Left renal cortex interstitium (tissue), 4 donors: ENCODE measurements at places on chromosomes 16 and 17.
A peak's percentile ranks its signal among the peaks of the same experiment; 100 is the strongest.

DNA sequence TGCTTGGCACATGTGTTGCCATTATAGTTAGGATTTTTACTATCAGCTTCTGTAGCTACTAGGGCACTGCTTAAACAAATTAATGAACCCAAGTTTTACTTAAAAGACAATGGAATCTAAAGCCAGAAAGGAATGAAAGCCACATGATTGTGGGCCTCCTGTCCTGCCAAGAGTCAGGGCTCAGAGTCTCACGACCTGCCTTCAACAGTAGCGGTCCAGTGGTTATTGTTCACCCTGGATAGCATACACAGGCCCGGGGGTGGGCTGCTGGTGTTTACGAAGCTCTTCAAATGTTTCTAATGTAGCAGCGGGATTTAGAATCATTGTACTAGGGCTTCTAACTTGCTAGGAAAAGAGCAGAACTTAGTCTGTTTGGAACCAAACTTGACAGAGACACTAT lies 7.8 kb downstream of the GABARAPL2 start:
- no peak for DNase-seq

GRCh38 chr16:12455287-12455798 lies 348.3 kb downstream of the CPPED1 start:
- no peak for DNase-seq

- DNase-seq, result no peak
Observed at GRCh38 chr17:5772720-5773119, 188.4 kb upstream of the NLRP1 start.

- no peak for DNase-seq
Observed at GRCh38 chr16:57023541-57024249, 34.3 kb downstream of the NLRC5 start.

GRCh38 chr17:62611292-62611691 lies 16.2 kb upstream of the MRC2 start:
- DNase-seq, result no peak

DNA sequence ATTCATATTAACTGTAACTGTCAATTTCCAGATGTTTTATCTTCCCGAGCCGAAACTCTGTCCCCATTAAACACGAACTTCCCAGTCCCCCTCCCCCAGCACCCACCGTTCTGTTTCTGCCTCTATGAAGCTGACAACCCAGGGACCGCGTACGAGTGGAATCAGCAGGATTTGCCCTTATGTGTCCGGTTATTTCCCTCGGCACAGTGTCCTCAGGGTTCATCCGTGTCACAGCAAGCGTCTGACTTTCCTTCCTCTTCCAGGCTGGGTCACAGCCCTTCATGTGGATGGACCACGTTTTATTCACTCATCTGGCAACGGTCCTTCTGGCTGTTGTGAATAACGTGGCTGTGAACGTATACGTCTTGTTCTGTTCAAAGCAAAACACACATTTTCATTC lies 31.3 kb downstream of the METRNL start:
- no peak for DNase-seq

DNA sequence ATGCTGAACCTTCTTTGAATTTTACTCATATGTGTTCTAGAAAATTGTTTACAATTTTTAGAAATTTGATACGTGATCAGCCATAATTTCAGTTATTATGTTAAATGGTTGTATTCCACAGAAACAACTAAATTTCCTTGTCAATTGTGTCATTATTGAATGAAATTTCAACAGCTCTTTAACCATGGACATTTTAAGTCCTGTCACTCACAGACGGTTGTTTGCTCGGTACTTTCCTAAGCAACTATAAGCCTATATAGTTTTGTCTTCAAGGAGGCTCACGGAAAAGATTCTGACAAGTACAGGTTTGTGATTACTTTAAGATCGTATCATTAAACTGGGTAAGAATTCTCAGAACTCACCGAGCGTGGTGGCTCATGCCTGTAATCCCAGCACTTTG lies 31.8 kb downstream of the SLC39A11 start:
- no peak for DNase-seq

- no peak for DNase-seq
Observed at GRCh38 chr17:278676-279059, 73.9 kb downstream of the RPH3AL start.

DNA sequence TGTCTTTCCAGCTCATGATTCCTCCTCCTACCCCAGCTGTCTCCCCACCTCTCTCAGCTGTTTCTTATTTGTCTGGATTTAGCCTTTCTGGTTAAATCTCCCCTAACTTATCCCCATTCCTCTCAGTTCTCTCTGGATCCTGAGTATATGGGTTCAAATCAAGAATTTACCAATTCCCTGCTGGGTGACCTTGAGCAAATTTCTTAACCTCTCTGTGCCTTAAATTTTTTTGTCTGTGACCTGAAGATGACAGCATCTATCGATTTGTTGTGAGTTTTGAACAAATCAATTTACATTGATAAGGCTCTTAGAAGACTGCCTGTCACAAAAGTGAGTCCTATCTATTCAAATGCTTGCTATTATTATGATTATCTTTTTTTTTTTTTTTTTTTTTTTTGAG lies 2.0 kb upstream of the KCNG4 start:
- DNase-seq, result no peak

- DNase-seq, result no peak
Observed at GRCh38 chr17:17682293-17682736, 1.1 kb downstream of the RAI1 start.

DNA sequence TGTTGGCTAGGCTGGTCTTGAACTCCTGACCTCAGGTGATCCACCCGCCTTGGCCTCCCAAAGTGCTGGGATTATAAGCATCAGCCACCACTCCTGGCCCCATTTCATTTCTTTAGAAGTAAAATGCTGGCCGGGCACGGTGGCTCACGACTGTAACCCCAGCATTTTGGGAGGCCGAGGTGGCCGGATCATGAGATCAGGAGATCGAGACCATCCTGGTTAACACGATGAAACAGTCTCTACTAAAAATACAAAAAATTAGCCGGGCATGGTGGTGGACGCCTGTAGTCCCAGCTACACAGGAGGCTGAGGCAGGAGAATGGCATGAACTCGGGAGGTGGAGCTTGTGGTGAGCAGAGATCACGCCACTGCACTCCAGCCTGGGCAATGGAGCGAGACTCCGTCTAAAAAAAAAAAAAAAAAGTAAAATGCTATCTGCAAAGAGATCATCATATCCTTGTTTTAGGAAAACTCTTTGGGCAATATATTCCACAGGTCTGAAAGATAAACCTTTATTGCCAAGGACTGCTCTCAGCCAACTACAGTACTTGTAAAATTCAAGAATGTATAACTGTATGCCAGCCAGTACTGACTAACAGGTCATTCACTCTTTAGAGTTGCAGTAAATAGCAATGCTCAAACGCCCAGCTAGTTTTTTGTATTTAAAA lies 3.8 kb downstream of the GJC1 start:
- no peak for DNase-seq

- DNase-seq, result no peak
Observed at GRCh38 chr17:11565591-11565990, 32.7 kb upstream of the DNAH9 start.

DNA sequence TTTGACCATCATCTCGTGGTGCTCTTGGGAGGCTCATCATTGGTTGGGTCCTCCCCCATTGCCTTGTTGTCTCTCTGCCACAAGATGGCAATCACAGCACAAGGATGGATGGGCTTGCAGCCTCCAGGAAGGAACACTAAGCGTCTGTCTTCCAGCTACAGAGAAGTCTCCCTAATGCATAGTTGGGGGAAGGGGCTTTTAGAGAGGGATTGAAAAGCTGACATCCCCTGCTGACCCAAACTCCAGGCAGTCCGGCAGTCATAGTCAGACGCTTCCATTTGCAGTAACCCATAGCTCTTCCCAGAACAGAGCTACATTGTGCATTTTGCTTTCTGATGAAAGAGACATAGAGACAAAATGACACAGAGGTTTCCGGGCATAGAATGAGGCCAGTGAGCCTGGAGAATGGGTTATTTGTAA lies 111.4 kb downstream of the UTP18 start:
- peak; percentile 36 for DNase-seq

DNA sequence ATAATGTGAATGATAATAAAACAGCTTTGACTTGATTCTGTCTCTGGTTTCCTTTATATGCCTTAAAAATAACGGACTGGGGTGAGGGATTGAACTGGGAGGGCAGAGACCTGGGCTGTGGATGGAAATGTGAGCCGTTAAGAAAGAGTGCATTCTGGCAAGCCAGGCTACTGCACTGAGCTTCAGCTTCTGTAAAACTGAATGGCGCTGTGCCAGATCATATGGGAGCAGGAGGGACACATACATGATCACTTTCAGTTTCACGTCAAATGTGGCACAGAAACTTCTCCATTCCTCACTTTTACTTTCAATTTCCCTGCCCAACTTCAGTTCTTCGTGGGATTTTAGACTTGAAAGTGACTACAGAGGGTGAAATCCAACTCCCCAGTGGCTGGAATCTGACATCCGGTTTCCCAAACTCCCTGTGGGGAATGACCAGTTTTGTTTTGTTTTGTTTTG lies 1.1 kb downstream of the MT2A start:
- no peak for DNase-seq

- no peak for DNase-seq
Observed at GRCh38 chr16:69093974-69094373, 11.5 kb upstream of the HAS3 start.

- DNase-seq, result no peak
Observed at GRCh38 chr16:8493972-8494371, 96.3 kb downstream of the TMEM114 start.

DNA sequence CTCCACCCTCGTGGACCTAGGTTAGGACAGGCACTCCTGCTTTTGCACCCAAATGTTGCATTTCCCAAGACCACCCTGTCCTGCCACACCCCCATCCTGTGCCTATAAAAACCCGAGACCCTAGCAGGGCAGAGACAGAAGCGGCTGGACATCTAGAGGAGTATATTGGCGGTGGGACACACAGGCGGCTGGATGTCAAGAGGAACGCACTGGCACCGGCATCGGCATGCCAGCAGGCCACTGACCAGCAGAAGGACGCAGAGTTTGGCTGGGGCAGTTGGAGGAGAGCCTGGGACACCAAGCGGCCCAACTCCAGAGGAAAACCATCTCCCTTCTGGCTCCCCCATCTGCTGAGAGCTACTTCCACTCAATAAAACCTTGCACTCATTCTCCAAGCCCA lies 14.7 kb upstream of the WFIKKN2 start:
- DNase-seq, result no peak

GRCh38 chr17:42181851-42182207 lies 887 bp upstream of the KCNH4 start:
- no peak for DNase-seq

GRCh38 chr17:60712675-60713074 lies 35.0 kb downstream of the BCAS3 start:
- DNase-seq, result no peak

DNA sequence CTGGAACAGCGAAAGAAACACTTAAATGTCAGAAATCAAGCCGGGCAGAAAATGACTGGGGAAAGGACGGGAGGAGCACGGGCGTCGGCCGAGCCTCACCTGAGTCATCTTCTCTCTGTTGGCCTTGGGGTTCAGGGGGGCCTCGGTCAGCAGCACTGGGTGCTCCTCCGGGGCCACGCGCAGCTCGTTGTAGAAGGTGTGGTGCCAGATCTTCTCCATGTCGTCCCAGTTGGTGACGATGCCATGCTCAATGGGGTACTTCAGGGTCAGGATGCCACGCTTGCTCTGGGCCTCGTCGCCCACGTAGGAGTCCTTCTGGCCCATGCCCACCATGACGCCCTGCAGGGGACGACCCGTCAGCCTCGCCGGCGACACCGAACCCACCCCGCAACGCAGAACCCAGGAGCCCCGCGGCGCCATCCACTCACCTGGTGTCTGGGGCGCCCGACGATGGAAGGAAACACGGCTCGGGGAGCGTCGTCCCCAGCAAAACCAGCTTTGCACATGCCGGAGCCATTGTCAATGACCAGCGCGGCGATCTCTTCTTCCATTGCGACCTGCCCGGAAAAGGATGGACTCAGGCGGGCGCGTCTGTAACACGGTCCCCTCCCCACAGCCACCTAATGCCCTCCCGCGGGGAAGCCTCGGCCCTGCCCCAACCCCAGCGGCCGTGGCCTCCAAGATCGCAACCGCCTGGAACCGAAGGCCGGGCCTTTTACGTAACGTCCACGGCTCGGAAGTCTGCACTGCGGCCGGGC lies 616 bp downstream of the ACTG1 start:
- DNase-seq, result no peak

GRCh38 chr16:440627-441026 lies 15.2 kb downstream of the RAB11FIP3 start:
- no peak for DNase-seq

- no peak for DNase-seq
Observed at GRCh38 chr17:79760197-79760906, 17.6 kb upstream of the CBX2 start.

GRCh38 chr17:21453144-21453898 lies 77.2 kb downstream of the KCNJ12 start:
- no peak for DNase-seq

- no peak for DNase-seq
Observed at GRCh38 chr17:79650861-79651260, 40.0 kb upstream of the RBFOX3 start.

- no peak for DNase-seq
Observed at GRCh38 chr17:17177176-17177575, 29.0 kb downstream of the PLD6 start.

DNA sequence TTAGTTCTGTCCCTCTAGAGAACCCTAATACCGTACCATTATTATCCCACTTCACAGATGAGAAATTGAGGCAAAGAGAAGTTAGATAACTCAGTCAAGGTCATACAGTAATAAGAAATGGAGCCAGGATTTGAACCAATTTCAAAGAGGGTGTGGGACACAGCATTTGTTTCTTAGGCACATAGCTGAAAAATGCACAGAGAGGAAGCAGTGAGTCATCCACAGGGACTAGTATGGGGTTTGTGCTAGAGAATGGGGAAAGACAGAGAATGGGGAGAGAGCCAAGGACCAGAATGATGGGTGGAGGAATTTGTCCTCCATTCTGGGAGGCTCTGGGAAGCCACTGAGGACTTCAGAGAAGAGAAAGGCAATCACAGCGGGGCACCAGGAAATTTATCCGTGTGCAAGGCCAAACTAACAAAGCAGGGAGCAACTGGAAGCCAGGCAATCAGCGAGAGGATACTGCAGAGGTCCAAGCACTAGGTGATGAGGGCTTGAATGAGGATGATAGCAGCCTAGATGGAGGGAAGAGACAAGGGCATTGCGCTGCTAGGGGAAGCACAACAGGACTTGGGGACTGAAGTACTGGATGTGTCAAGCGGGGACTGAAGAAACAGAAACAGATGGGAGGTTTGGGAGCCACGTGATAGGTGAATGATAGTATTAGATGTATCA lies 78.1 kb upstream of the ZFHX3 start:
- no peak for DNase-seq
